ENCODE measurements at places on chromosomes 6 and 20.
A peak's percentile ranks its signal among the peaks of the same experiment; 100 is the strongest.

DNA sequence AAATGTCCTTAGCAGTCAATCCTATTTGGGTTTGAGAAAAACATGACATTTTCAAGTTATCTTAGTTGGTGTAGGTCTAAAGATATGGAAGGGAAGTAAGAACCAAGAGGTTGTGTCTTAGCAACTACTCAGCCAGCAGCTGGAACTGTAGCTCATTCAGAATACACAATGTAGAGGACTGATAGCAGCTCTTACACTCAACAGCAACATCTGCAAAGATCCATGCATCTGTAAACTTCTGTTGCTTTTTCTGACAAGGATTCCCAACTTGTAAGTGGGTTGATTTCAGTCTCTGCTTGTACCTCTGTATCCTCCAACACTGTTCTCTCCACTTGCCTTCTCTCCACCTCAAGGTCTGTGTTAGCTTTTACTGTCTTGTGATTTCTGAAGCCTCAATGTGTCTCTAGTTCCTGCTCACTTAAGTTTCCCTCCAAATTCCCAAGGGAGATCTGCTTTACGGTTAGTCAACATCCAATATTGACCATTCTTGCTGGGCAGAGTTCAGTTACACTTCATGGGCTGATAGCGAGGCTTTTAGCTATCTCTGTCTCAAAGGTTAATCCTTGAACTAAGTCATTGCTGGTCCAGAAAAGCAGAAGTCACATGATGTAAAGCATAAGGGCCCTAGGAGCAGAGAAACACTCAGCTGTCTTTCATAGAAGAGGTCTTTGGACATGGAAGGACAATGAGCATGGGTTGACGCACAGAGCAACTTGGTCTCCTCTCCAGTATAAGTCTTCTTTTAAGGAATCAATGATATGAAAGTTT is 71.6 kb upstream of the LGSN start:
- DNase-seq = no peak

GRCh38 chr6:119974430-119975159 is 625.0 kb upstream of the MAN1A1 start:
- DNase-seq = no peak

GRCh38 chr20:24692446-24693200 is 223.2 kb downstream of the SYNDIG1 start:
- no peak for DNase-seq

- DNase-seq = peak; percentile 0
These were observed 132.7 kb upstream of the SLC24A3 start for GRCh38 chr20:19079536-19080299.

DNA sequence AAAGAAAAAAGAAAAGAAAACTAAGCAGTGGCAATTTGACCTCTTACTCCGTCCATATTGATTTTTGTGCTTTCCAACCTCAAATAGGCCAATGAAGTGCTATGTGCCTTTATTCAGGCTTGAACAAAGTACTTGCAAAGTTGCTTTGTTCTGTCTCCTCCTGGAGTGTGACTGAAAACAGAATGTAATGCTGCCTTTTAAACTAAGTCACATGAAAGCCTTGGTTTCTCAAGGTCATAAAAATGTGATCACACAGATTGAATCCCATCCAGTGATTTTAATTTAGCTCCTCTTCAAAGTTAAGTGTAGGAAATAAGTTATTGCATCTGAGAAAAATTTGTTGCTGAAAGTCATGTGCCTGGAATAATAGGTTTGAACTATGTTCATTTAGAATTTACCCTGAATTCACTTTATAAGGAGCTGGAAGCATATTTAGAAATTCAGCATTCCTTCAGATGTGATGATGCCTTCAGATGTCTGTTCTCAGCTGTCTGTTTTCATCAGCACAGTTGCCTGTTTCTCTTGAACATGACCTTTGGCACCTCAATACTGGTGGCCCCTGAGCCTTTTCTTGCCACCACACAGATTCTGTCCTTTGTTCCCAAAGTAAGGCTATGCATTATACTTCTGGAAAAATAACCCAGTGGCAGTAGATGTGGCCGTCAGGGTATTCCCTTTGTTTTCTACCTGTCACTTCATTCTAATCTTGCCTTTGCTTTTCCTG is 48.8 kb downstream of the KIZ start:
- DNase-seq = peak; percentile 34

DNA sequence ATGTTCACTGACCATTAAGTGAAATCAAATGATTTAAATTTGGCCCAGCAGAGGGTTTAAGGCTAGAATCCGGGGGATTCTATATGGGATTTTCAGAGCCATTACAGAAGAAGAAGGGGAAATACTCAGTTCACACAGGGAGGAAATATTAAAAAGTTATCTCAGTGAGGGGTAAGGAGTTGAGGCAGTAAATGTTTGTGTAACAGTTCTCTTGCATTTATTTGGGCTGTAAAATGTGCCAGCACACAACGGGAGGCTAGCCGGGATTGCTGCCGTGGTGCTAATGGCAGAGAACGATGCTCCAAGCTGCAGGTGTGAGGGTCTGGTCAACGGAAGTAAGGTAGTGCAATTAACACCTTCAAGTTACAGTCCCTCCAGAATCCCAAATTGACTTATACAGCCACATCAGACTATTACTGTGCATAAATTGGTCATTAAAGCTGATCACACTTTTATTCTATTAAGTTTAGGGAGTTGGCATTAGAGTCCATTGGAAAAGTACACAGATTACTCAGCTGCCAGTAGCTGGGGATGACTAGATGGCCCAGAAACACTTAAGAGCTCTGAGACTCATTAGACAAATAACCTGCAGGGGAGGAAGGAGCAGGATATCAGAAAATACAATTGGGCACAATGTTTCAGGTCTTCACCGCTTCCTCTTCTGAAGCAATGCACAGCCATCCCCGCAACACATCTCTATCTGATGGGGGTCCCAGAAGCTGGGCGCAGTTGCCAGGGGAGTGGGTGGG is 31.3 kb downstream of the PPP1R3G start:
- DNase-seq = no peak

GRCh38 chr6:38584731-38585130 is 55.0 kb downstream of the BTBD9 start:
- peak; percentile 42 for DNase-seq

- no peak for DNase-seq
These were observed 143.5 kb downstream of the ANKRD60 start for GRCh38 chr20:58084966-58085365.

GRCh38 chr6:147222160-147222838 is 18.1 kb downstream of the STXBP5 start:
- peak; percentile 50 for DNase-seq

DNA sequence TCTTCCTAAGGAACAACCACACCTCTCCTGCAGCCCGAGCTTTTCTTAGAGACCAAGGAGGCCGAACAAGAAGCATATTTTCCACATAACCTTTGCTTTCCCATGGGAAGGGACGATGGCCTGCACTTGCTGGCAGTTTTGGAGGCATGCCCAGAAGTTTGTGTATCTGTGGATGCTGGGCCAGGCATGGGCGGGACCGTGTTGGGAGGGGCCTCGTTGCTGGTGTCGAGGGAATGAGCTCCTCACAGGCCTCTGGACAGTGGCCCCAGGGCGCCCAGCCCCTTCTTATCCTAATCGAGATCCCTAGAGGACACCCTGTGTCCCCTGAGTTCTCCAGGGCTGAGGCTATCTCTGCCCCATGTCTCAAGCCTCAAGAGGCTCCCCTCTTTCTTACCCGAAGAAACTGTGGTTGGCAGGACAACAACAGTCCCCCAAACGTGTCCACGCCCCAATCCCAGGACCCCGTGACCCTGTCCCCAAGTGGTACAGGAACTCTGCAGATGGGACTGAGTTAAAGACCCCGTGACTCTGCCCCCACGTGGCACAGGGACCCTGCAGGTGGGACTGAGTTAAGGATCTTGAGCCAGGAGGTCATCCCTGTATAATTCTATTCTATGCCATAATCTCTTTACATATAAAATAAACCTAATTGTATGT is 99.5 kb upstream of the BHLHE23 start:
- peak; percentile 40 for DNase-seq

GRCh38 chr6:30769088-30769852 is 24.9 kb upstream of the IER3 start:
- DNase-seq = peak; percentile 97

GRCh38 chr20:615514-615913 is 5.4 kb upstream of the TCF15 start:
- DNase-seq = no peak

DNA sequence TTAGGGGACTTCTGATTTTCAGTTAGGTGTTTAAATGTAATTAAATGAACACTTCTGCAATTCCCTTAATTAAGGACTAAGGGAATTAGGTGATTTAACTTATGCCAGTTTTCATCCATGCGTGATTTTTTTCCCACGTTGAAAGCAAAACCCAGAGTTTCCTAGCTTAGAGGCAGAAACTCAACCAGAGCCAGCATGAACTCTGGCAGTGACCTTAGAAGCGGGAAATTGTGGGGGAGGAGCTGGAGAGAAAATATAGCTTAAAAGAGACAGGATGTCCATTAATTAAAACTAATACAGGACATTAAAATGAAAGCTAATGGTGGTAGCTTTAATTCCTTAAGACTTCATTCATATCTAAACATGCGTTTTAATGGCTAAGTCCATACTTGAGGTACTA is 41.6 kb downstream of the IYD start:
- DNase-seq = no peak

GRCh38 chr6:80618953-80619352 is 512.5 kb downstream of the BCKDHB start:
- DNase-seq = peak; percentile 74

GRCh38 chr20:57666834-57667157 is 43.0 kb downstream of the PMEPA1 start:
- DNase-seq = no peak

- DNase-seq = peak; percentile 41
These were observed 51.5 kb upstream of the TMEM170B start for GRCh38 chr6:11486051-11486450.

DNA sequence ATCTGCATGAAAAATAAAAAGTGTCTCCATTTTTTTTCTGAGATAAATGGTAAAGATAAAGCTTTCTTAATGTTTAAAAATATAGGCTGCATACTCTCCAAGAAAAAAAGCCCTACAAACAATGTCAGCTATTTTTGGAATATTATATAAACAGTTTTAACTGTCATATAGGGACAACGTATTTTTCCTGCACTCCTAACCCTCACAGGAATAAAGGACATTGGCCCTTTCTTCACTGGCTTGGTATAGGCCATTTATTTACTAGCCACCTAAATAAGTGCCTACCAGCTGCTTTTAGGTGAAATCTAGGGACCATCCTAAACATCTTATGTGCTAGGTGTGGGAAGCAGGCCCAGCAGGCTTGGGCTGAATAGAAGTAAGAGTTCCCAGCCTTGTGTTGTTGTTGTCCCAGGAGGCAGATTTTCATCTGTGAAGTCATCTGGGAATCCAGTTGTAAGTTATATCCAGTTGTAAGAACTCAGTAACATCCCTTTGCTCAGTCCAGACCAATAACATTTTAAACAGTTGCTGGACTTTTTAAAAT is 21.3 kb downstream of the FOXO3 start:
- DNase-seq = peak; percentile 42

GRCh38 chr20:16539280-16540021 is 33.8 kb downstream of the KIF16B start:
- DNase-seq = peak; percentile 26

DNA sequence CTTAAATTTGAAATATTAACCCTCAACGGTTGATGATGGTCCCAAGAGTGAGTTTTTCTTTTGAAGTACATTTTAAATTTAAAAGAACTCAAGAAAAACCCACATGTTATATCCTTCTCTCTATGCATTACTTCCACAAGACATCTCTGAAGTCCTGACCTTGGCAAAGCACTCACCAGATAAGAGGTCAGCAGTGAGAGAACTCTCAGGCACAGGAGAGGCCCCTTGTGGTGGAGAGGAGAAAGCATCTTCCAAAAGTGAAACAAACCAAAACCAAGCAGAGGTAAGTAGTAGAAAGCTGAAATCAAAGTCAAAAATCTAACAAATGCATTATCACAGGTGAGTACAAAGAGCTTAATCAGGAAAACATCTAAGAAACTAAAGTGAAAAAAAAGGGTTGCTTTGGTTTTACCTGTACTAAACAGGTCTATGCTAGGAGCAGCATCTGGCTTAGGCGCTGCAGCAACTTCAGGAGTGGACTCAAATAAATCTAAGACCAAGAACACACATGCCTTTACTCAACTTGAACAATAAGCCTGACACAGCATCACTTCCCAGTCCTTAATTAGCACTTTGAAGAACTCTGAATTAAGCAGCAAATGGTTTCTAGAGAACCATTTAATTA is 80.5 kb downstream of the PRSS35 start:
- peak; percentile 26 for DNase-seq

DNA sequence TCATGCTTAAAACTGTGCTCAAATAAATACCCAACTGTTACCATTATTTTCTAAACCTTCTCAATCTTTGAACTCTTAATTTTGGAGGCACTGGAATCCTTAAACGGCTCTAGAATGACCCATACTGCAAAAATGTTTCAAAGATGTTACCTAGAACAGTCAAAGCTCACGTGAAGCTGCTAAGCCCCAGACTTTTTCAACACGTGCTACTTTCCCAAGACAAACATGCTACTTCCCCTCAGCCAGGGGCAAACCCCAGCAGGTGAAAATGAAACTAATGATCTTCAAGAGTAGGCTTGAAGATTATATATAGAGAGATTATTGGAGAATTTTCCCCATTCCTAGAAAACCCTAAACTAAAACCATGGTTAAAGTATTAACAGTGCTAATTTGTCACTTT is 28.1 kb downstream of the HUS1B start:
- DNase-seq = no peak

GRCh38 chr6:90765491-90765890 is 178.6 kb upstream of the MAP3K7 start:
- DNase-seq = peak; percentile 9

- DNase-seq = peak; percentile 42
These were observed 637 bp downstream of the TRPC4AP start for GRCh38 chr20:35091816-35092523.

DNA sequence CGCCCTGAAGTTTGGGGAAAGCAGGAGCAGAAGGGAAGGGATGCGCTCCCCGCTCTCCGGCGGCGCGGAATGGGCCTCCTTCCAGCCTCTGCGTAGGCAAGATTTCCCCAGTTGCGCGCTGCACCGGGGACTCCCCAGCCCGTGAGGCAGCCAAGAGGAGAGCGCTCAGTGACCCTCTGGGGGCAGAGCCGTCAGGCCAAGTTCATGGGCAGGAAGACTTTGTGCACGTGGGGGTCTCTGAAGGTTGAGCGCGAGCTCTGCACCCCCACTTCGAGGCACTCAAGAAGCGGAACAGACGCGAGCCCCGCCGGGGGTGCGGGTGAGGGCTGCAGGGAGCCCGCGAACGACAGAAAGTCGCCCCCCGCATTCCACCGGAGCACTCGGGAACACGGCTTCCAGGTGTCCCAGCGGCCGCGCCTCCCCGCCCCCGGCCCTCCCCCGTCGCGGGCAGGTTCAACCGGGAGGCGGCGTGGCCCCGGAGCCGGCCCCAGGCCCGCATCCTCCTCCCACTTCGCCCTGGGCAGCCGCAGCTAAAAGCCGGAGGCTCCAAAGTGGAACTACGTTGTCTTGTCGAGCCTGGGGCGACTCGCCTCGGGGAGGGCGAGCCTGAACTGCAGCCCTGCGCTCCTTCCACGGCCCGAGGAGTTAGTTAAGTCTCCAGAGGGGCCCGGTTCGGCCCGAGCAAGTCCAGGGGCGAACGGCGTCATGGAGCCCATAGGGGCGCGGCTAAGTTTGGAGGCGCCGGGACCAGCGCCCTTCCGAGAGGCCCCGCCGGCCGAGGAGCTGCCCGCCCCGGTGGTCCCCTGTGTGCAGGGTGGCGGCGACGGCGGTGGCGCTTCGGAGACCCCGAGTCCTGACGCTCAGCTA is at the start of gene PPP1R3G:
Gene PPP1R3G, plus strand, starts transcription at position 561 of the 867 bp plus-strand sequence. Its CDS starts 145 bp downstream, at position 706.
- peak; percentile 69 for DNase-seq

GRCh38 chr6:15420959-15421438 is 175.1 kb downstream of the JARID2 start:
- no peak for DNase-seq
